ENCODE measurements at places on chromosomes 7 and 10.

GRCh38 chr10:14698111-14698828 is 76.4 kb downstream of the FAM107B start:
- peak; percentile 67 for DNase-seq

DNA sequence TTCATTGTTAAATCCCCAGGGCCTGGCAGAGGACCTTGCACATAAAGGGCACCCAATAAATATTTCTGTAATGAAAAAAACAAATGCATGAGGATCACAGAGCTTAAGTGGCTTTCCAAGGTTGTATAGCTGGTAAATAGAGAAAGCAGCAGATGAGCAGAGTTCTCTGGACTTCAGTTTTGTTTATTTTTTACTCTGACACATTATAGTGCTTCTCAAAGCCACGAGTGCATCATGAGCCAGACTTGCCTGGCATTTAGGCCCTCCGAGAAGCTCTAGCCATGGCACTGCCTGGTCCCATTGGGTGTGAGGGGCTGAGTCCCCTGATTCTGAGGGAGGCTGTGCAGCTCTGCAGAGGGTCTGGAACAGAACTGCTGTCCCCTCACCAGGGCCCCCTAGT is 87.2 kb upstream of the ZNF32 start:
- DNase-seq = no peak

- DNase-seq = no peak
These were observed 33.5 kb downstream of the PROSER2 start for GRCh38 chr10:11856678-11857077.

- DNase-seq = no peak
These were observed 37.7 kb downstream of the CFAP58 start for GRCh38 chr10:104391150-104391968.

DNA sequence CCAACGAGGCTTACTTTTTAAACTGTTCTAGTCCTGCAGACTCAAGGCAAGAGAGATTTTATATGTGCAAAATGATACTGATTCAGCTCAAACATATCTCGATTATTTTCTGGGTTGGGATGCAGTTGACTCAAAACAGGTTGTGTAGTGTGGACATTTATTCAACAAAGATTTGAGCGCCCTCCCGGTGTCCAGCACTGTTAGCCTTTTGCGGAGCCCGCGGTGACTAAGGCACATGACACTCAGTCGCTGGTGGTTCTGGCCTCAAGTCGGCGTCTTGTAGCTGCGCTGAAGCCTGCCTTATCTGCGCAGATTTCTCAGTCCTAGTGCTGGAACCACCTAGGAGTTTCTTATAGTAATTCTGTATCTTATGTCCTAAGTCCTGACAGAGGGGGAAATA is 938 bp upstream of the CADPS2 start:
- peak; percentile 18 for DNase-seq

- DNase-seq = no peak
These were observed 183.9 kb upstream of the GHITM start for GRCh38 chr10:83955406-83955805.

DNA sequence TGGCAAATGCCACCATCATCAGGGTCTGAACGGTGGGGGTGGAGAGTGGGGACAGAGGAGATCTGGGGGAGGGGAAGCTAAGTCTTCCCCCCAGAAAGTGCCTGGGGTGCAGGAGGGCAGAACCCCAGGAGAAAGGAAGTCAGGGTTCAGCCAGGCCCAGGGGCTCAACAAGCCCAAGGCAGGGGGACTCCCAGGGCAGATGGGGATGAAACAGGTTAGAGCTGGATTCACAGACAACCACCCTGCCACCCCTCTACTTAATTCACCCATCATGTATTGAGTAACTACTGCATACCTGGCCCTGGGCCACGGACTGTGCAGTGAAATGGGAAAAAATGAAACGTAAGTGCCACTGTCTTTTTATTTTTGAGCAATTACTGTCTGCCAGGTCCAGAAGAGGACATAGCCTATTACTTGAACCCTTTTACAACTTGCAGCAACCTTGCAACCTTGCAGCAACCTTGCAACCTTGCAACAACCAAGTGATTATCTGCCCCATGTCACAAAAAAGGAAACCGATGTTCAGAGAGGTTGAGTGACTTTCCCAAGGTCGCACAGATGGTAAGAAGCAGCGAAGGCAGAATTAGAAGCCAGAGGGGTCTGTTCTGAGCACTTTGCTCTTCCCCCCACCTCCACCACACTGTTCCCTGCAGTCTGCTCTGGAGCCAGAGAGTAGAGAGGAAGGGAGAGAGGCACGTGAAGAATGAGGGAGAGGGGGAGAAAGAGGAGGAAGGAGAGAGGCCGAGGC is 4.8 kb downstream of the ELN start:
- DNase-seq = no peak

DNA sequence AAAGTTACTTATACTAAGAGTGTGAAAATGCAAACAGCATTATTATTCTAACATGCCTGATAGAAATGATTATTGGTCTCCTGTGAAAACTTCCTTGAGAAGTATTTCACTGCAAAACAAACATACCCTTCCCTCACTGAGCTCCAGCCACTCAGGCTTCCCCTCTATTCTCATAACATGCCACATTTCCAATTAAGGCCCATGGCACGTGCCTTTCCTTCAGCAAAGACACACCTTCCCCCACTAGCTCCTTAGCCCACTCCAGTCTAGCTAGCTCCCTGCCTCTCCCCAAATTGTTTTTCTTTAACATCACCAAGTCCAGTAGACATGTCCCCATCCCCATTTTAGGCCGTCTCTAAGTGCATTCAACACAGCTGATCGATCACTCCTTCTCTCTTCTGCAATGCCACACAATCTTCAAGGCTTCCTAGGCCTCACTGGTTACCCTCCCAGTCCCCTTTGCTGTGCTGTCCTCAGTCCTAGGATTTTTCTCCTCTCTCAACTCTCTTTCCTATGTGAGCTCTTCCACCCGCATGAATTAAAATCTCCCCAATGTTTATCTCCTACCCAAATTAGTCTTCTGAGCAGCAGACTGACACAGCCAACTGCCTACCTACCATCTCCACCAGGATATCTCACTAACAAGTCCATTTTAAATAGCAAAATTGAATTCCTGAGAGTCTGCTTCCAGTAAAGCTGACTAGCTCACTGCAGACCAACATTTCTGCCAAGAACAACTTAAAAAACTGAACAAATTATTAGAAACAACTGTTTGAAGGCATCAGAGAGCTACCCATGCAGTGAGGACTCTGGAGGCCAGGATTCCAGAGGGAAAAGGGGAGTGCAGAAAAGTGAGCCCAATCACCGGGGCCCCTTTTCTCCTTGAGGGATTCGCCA is 11.9 kb downstream of the CYTH3 start:
- DNase-seq = no peak

GRCh38 chr10:29026065-29026797 is 262.6 kb upstream of the LYZL1 start:
- no peak for DNase-seq

DNA sequence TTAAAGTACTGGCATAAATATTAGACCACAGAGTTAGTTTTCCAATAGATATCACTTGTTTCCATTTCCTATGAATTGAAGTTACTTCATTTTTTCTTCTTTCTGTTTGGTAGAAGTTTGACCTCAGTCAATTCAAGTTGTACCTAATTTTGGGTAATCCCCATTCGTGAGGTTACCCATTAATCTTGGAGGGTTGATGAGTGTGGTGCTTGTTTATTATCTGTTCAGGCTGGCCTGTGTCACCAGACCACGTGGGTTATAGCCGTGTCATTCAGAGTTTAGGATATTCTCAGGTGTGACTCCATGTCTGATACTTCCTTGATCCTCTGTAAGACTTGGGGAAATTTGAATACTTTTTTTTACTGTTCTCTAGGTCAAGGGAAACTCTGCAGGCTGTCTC is 133.9 kb upstream of the TPK1 start:
- DNase-seq = no peak

DNA sequence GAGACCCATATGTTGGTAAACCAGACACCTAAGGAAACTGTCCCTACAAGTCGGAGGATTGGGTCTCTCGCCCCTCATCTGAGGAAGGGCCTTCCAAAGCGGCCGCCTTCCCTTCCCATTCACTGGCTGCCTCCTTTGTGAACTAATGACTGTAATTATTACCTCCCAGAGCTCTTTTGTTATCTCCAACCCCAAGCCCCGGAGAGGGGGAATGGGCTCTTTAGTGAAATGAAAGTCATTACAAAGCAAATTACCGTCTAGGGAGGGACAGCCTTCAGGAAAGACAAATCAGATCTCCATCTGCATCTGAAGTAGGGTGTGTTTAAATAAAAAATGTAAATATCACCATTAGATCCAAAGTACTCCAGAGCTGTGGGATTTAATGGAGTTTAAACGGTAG is 2.6 kb upstream of the GAD2 start:
- DNase-seq = no peak

DNA sequence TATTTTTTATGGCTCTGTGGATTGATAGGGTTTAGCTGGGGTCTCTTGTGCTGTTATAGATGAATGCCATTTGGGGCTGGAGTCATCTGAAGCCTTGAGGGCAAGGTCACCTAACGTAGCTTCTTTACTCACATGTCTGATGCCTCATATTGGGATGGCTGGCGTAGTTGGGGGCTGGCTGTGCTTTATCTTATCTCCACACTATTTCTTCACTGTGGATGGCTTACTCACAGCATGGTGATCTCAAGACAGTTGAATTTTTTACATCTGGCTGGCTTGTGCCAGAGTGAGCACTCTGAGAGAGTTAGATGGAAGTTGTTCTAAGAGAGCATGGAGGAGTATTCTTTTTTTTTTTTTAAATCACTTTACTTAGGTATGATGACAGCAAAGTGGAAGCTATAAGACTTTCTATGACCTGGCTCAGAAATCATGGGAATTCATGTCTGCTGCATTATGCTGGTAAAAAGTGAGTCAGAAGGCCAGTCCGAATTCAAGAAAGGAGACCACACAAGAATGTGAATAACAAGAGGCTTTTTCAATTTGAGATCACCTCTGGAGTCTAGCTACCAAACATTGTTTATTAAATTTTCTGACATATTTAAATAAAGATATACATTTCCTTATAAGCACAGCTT is 252.4 kb upstream of the TPK1 start:
- no peak for DNase-seq

GRCh38 chr10:130804778-130805634 is 506.5 kb downstream of the TCERG1L start:
- no peak for DNase-seq

GRCh38 chr7:108073305-108074070 is 56.7 kb downstream of the LAMB4 start:
- DNase-seq = no peak

DNA sequence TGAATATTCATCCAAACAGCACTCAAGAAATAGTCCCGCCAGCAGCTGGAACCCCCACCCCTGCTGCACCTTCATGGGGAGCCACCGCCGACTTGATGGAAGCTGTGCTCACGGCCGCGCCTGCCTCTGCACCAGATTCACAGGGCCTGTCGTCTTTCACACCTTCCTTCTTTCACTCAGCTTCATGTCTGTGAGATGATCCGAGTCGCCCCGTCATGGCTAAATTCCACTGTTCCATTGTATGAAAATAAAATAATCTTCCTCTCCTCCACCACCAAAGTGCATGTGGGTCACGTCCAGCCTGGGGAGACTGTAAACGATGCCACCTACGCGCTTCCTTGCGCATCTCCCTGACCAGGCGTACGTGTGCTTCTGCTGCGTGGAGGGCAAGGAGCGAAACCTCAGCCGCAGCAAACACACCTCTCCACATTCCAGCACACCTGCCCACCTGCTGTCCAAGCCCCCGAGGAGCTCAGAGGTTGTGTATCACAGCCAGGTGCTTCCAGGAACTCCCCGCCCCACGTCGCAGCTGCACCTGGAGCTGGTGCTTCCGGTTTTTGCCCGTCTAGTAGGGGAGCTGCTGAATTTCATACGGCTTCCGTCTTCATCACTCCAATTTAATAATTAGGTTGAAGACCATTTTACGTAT is 137.0 kb downstream of the PTPRN2 start:
- no peak for DNase-seq

DNA sequence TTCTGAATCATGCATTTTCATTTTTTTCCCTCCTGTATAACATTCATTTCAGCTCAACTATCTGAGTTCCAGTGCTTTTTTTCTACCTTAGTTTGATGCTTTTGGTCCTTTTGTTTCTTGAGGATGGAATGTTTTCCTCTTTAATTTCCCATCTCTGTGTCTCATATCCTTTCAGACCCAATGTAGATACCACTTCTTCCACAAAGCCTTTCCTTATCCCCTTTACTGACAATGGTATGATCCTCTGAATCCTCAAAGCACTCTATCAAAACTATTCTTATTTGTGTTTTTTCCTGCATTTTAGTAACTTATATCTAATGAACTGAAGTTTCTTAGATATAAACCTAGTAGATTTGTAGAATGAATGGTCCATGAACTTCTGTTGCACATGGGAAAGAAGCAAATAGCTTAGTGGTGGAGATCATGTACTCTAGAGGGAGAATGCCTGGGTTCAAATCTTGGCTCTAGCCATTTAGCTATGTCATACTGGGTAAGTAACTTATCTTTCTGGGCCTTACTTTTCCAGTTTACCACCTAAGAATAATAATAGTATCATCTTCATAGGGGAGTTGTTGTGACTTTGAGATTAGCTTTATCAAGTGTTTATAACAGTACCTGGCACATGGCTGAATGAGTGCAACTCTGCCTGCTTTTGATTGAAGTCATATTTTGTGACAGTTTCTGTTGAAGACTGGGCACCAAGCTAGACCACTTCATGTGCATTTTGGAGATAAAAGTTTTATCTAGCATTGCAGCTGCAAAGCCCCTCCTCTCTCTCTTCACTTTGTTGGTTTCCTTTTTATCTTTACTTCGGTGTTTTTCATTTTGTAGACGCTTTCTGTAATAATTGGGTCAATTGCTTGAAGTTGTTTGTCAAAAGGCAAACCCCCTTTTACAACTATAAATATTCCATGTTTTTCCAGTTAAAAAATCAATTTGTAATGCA is 18.5 kb downstream of the STAM start:
- no peak for DNase-seq

DNA sequence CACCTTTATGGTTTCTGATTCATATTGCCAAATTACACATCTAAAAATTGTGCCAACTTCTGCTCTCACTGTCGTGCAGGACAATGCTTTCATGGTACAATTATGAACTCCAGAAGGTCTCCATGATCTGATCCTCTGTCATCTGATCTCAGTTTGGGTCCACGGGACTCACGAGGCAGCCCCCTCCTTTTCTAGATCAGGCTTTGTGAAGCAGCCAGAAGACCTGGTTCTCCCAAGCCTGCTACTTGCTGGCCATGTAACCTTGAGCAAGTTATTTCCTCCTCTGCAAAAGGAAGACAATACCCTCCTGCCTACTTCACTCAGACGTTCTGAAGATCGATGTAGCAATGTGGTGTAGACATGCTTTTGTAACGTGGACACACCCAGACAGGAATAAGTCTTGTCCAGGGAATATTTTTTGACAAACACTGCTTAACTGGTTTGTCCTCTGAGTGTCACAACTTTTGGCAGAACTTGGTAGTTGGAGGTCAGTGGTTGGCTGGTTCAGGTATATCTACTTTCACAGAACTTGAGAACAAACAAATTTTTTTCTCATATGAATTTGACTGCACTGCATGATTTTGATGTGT is 19.6 kb downstream of the CALML3 start:
- DNase-seq = no peak

- DNase-seq = no peak
These were observed 526.1 kb upstream of the NRP1 start for GRCh38 chr10:33860552-33860951.

GRCh38 chr10:25978771-25979170 is 44.7 kb downstream of the MYO3A start:
- no peak for DNase-seq

All from AG09319 (cell line).